Pancreas (tissue), 10 donors: ENCODE measurements at places on chromosomes 4 and X.

DNA sequence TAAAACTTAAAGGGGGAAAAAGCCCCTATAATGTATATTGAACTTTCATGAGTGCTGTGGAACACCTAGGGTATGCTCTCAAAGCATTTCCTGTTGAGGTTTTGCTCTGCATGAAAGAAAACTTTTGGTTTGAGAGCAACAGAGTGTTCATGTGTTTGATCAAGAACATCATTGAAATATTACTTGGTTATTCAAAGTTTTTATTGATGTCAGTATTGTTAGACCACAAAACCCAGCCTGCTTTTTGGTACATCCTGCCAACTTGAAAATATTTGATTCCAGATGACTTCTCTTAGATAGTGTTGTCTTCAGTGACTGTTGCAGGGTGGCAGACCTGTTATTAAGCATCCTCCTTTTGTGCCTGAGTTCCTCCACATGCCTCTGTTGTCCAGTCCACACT, 68.0 kb downstream of the N4BP2 start:
- no peak for DNase-seq

GRCh38 chr4:77010841-77011354, 61.3 kb downstream of the SEPTIN11 start:
- no peak for DNase-seq

DNA sequence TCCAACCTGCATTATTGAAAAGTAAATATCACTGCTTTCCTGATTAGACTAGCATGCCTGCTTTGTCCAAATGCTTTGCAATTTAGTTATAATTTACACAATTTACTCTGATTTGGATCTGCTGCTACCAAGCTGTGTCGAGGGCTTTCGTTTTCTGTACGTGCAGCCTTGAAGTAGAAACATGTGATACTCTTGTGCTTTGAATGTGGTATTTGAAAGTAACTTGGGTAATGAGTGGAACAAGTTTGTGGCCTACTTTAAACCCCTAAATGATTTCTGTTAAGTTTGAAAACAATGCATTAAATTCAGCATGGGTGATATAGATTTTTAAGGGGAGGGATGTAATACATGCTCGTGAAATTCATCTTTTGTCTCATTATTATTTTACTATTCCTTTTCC, 240.7 kb downstream of the IQCM start:
- no peak for DNase-seq

GRCh38 chr4:147370881-147371280, 110.0 kb upstream of the EDNRA start:
- DNase-seq: no peak

GRCh38 chr4:44629280-44629866, 22.1 kb downstream of the YIPF7 start:
- no peak for DNase-seq

DNA sequence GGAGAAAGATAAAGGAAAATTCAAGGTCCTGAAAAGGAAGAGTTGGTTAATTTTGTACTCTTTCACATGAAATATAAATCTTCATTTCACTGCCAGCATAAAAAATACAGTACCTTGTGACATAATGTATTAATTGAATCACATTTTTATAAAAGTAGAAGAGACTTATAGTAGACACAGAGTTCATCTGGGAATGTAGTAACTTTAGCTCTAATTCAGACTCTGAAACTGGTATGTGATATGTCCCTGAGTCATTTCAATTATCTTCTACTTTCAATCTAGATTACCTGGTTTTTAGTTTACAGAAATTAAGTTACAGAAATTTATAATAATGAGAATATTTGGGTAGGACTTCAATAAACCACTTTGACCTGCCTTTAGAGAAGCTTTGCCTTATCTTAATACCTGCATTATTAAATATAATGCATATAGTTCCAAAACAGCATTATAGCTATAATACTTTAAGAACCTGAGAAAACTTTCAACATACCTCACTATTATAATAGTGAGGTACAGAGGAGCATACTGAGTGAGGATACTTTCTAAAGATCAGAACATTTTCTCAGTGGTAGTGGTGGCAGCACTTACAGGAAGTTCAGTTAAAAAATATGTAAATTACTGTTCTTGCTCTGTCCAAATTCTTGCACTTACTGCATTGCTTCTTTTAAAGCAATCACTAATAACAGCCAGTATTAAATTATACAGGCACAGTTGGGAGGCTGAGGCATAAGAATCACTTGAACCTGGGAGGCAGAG, 11.2 kb downstream of the NEK1 start:
- DNase-seq: no peak

DNA sequence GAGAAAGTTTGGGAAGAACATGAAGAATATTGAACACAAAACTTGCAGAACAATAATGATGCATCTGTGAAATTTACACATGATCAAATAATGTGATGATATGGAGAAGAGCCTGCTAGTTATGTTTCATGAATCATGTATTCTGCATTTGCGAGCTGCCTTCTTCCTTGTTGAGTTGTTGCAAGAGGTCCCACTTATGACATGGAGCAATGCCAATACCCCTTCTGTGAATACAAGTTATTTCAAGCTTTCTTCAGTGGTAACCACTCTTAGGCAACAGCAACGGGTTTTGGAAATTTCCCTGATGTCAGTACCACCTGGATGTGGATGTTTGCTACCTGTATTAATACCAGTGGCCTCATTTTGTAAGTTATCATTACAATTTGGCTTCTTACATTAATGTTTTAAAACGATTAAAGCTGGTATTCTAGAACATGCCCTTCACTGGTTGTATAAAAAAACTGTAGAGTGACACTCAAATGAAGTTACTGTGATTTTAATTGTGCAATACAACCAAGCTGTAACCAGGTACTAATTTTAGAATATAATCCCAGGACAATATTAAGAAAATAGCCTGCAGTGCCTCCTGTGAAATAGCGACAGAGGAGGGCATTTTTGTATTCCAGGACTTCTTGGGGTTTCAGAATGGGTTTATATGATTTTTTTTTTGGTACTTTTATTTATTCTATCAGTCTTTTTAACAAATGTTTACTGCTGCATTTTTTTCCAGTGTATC, 25.3 kb downstream of the IQCM start:
- DNase-seq: no peak

- no peak for DNase-seq
Measured at GRCh38 chr4:152247271-152247975, 288.5 kb downstream of the FBXW7 start.

GRCh38 chr4:125744891-125745364, 430.2 kb downstream of the FAT4 start:
- DNase-seq: no peak

DNA sequence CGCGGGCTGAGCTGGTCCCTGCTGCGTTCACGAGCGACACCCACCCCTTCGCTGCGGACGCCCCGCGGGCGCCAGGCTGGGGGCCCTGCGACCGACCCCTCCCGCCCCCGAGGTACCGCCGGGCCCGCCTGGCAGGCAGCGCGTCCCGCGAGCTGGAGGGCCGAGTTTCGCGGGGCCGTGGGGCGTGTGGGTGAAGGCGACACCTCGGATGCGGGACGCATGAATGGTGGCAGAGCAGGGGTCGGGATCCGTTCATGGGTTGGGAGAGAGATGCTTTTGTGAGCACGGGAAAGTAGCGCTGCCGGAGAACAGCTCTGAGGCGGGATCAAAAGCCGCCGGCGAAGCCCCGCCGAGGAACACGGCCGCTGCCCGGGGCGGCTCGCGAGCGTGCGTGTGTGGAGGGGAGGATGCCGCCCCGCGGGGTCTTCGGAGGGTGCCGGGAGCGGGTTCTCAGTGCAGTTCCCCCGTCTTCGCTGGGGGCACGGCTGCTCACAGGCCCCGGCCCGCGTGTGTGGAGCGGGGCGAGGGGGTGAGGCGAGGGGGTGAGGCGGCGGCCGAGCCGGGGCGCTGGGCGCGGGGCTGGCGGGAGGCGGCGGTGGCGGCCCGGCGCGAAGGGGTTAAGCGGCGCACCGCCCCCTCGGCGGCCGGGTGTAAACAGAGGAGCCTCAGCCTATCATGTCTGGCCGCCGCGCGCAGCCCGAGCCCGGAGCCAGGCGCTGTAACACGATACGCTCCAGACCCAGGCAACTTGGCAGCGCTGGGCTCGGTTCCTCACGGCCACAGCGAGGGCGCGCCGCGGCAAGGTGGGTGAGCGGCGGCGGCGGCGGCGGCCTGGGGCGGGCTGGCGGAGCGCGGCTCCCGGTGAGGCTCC, 205.3 kb downstream of the TENM3 start:
- DNase-seq: peak; percentile 95

GRCh38 chrX:132115792-132116191, 12.0 kb downstream of the FRMD7 start:
- no peak for DNase-seq

- no peak for DNase-seq
Measured at GRCh38 chrX:71998836-71999509, 88.3 kb downstream of the NHSL2 start.

DNA sequence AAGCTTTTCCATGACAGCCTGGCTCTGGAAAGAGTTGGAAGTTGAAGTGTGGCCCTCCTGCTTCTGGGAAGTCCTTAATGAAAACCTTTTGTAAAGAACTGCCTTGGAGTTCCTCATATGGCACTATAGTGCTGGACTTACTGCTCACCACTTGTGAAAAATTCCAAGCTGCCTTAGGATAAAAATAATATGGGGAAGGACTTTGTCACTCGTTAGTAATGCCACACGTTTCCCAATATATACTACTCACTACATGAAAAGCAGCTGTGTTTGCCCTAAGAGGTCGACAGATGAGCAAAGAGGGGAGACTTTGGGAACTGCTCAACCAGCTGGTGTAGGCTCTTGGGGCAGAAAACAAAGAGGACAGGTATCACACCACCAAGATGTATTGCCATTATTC, 11.7 kb downstream of the OPHN1 start:
- DNase-seq: no peak

GRCh38 chr4:177220376-177220775, 89.3 kb upstream of the NEIL3 start:
- no peak for DNase-seq

DNA sequence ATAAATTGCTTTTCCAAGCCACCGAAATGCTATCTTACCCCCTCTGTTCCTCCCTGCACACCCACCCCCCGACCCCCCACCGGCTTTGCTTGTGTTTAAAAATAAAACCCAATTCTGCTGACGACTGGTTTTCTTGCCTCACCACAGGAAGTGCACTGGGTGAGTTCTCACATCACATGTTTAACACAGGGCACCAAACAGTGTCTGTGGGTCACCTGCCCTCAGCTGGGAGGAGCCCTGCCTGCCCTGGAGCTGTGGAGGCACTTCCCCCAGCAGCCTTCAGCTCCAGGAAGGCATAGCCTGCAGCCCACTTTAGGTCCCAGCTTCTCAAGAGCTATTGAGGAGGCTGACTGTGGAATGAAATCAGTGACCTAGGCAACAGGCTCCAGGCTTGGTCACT, 8.8 kb downstream of the TMEM255A start:
- DNase-seq: no peak

GRCh38 chr4:336099-336892, 1.3 kb upstream of the ZNF141 start:
- DNase-seq: peak; percentile 17

GRCh38 chr4:8160572-8160971, 2.0 kb upstream of the ABLIM2 start:
- DNase-seq: no peak

- no peak for DNase-seq
Measured at GRCh38 chr4:1717129-1718094, 3.7 kb downstream of the TMEM129 start.

GRCh38 chr4:162767083-162767482, 399.6 kb downstream of the NAF1 start:
- no peak for DNase-seq

DNA sequence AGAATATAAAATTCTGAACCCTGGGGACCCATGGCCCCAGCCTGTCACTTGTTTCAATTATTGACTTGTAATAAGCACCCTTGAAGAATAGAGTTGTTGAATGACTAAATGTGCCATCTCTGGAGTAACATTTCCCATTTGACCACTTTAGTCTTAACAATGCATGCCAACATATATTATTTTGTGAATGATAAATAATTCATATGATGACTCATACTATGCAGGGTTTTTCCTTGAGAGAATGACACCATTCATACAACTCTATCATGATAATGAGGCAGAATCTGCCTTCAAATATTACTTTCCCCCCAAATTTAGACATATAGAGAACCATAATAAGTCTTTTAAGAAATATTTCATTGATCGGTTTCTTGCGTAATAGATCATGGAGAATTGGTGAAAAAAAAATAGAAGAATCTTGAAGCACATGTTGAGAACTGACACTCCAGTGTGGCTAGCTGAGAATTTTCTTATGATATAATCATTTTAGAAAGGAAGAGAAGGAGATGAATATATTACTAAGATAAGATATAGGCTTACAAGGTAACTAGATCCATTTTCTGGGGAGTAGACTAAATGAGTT, 404.5 kb downstream of the GRXCR1 start:
- no peak for DNase-seq

DNA sequence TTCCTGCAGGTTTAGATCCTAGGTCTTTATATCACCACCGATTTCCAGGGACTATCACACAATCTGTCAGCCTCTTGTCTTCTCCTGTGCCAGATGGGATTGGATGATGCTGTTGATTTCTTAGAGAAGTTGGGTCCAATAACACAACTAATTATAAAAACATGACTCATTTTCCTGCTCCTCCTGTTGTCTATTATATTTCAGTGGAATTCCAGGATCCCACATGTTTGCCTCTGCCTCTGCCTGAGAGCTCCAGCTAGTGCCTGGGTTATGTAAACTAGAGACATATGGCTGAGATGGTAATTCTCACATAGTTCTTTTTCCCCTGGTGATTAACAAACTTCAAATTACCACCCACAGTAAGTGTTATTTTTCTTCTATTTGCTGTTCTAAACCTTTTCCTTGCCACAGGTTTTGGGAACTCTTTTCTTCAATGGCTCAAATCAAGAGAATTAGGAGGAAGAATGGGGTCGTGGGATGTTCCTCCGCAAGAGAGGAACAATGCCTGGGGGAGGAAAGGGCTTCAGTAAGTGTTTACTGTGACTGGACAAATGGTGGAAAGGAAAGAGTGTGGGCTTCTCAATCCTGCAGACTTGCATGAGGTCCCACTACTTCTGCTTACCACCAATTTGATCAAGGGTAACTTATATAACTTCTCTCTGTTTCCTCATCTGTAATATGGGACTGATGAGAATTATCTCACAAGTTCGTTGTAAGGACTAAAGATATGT, 3.4 kb upstream of the HOPX start:
- DNase-seq: no peak

DNA sequence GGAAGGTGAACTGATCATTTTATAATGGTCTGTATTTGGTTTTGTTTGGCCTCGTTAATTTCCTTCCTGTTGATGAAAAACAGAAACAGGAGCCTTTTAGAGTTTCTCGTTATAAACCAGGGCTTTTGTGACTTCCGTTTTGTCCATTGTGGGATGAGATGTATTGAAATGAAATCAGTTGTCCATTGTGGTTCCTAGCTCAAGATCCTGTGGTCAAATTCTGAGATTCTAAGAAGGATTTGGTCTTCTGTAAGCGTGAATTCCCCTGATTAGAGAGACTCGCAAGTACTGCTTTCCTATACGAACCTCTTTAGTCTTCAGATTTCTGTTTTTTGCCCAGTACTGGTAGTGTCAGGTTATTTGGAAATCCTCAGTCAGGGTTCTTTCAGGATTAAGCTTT, 101.7 kb downstream of the RAPGEF2 start:
- DNase-seq: no peak

GRCh38 chr4:56552273-56552672, 46.7 kb downstream of the ARL9 start:
- DNase-seq: no peak

- no peak for DNase-seq
Measured at GRCh38 chr4:153823483-153823882, 34.6 kb upstream of the SFRP2 start.

- DNase-seq: no peak
Measured at GRCh38 chrX:85808217-85808616, 239.1 kb downstream of the CHM start.

- no peak for DNase-seq
Measured at GRCh38 chr4:34280131-34280530, 1964.2 kb downstream of the ARAP2 start.

- no peak for DNase-seq
Measured at GRCh38 chrX:120795301-120795700, 80.4 kb downstream of the CT47B1 start.
